ENCODE measurements at places on chromosomes 11 and 22. TPM values are rescaled to one million over a fixed set of nuclear protein-coding genes. Genes with fewer than 3 reads are reported as not detected.

ANKRD49 gene
- 10.0 TPM for polyA plus RNA-seq

TRIM49 gene
- not detected for polyA plus RNA-seq

C22orf42 gene
- polyA plus RNA-seq = not detected

OR6X1 gene
- not detected for polyA plus RNA-seq

OR5A1 gene
- polyA plus RNA-seq = not detected

NCR3LG1 gene
- 0.45 TPM for polyA plus RNA-seq

BIK gene
- not detected for polyA plus RNA-seq

ZP1 gene
- not detected for polyA plus RNA-seq

KRTAP5-7 gene
- polyA plus RNA-seq = not detected

HBG1 gene
- polyA plus RNA-seq = not detected

AIFM3 gene
- 3.9 TPM for polyA plus RNA-seq

FGF19 gene
- polyA plus RNA-seq = not detected

JAML gene
- polyA plus RNA-seq = not detected

SHANK3 gene
- 0.65 TPM for polyA plus RNA-seq

TP53AIP1 gene
- polyA plus RNA-seq = 10.9 TPM

ARVCF gene
- polyA plus RNA-seq = 0.25 TPM

MRGPRX3 gene
- polyA plus RNA-seq = not detected

GSTT4 gene
- polyA plus RNA-seq = not detected

TRIM34 gene
- not detected for polyA plus RNA-seq

FAM111B gene
- polyA plus RNA-seq = not detected

CATSPERZ gene
- polyA plus RNA-seq = not detected

RASSF7 gene
- polyA plus RNA-seq = 1.6 TPM

TRIM29 gene
- polyA plus RNA-seq = not detected

MIF gene
- 520 TPM for polyA plus RNA-seq
